Mammary epithelial cell (primary cell): ENCODE measurements at places on chromosomes 11 and 22. TPM values are rescaled to one million over a fixed set of nuclear protein-coding genes. Genes with fewer than 3 reads are reported as not detected.

- no peak for DNase-seq
These were observed 4.6 kb downstream of the BID start for GRCh38 chr22:17769716-17770082.

DNA sequence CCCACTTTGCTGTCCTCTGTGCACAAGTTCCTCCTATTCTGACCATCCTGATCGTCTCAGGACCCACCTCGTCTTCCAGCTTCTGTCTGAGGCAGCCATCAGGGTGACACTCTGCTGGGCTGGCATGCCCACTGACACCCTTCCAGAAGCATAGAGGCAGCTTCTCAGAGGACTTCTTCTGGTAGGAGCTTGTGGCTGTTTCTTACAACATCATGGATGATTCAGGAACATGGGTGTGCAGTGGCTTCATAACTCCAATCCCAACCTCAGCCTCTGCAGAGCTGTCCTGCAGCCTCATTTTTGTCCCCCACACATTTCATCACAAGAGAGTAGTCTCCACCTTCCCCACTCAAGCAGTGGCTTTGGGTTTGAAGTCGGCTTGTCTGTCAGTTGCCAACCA lies 20.9 kb upstream of the CTR9 start:
- DNase-seq, result no peak

DNA sequence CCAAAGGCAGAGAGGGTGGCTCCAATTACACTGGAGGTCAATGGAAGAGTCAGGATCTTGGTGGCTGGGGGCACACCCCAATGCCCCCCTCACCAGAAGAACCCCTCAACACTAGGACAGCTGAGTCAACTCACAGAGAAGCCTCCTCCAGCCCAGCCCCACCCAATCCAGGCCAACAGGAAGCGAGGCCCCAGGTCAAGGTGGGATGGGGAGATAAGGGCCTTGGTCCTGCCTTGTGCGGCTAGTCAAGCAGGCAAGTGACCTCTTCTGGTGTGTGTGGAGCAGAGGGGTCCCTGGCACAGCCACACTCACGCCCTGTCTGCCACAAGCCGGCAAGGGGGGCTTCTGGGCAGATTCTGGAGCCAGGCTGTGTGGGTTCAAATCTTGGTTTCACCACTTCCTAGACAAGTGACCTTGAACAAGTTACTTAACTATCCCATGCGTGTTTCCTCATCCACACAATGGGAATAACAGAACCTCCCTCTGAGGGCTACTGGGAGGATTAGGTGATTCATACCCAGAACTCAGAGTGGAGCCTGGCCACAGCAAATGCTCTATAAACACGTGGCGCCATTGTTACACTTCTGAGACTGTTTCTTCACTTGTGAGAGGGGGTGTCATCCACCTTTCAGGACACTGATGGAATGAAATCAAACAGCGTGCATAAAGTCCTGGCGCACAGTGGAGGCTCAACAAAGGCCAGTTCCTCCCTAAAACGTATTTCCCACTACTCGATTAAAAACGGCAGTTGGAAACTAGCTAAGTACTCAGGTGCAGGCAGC lies 3.2 kb downstream of the TTLL12 start:
- peak; percentile 21 for DNase-seq

- DNase-seq, result no peak
These were observed 29.8 kb downstream of the ABTB2 start for GRCh38 chr11:34327804-34328631.

DNA sequence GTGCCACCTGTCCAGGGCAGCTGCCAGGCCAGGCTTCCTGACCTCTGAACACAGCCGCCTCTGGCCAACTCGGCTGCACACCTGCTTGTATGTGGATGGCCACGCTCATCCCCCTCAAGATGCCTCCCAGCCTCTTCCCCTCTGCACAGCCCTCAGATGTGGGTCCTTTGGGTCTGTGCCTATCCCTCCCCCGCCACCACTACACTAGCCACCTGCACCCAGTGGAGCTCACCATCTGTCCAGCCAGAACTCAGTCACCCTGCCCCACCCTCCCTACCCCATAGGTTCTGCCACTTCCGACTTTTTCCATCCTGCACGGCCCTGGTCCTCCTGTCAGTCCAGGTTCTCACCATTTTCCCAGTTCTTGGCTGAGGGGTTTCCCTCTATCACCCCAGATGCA lies 44.6 kb downstream of the PHF21B start:
- DNase-seq, result no peak

GRCh38 chr22:47123006-47123826 lies 360.8 kb downstream of the TBC1D22A start:
- DNase-seq, result peak; percentile 26

GRCh38 chr11:96219981-96220623 lies 122.9 kb downstream of the MAML2 start:
- DNase-seq, result no peak

DNA sequence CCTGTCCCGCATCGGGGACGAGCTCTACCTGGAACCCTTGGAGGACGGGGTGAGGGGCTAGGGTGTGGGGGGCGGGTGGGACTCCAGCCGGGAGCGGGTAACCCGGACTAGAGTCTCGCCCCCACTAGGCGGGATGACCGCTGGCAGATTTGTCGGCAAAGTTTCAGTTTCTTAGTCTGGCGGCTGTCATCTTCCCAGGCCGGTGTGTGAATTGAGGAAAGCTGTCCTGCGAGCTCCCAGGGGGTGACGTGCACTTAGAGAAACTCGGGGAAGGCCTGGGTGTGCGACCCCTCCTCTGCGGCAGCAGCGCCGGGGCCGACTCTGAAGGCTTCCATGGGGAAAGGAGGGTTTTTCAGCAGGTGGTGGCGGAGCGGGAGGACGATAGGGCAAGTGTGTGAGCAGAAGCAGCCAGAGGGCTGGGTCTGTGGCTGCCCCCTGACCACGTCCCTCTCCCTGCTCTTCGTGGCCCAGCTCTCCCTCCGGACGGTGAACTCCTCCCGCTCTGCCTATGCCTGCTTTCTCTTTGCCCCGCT lies 463 bp downstream of the RAD9A start:
- DNase-seq, result no peak

DNA sequence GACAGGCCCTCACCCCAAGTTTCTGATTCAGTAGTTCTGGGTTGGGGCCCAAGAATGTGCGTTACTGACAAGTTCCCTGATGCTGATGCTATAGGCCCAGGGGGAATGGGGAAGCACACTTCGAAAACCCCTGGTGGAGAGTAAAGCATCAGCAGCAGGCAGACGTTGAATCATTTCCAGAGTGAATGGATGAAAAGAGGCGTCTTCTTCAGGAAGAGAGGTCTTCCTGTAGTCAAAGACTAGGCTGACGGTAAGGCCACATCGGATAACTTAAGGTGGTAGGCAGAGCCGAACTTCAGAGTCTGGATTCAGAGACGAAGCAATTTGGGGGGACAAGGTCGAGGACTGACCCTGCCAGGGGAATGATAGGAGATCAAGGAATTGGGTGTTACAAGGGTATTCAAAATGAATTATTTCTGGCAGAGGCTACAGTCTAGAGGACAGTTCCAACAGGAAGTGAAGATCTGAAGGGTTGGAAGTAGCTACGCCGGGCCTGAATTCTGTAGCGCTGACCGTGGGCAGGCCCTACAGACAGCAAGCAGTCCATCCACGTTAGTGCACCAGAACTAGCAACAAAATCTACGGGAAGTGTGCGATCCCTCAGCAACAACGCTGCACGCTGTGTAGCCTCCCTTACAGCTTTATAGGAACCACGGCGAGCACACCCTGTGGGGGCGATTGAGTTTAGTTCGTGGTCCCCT lies 862 bp upstream of the CENATAC start:
- peak; percentile 16 for DNase-seq

GRCh38 chr22:30884211-30885000 lies 84.2 kb downstream of the MORC2 start:
- no peak for DNase-seq

GRCh38 chr11:123392431-123392830 lies 37.6 kb upstream of the GRAMD1B start:
- no peak for DNase-seq

DNA sequence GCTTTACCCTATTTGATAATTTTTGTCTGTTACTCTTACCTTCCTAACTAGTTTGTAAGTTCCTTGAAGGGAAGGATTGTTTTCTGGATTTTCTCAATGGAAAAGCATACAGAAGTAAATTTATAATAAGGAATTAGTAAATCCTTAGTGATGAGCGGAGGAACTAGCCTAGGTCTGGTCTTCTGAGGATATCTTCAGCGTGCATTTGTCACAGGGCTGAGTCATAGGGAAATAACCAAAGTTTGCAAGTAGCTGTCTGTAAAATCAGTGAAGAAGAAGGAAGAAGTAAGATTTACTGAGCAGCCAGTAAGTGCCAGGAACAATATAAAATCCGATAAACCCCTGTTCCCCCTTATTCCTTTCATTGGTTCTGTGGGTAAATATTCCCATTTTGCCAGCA lies 162.7 kb upstream of the SORL1-AS1 start:
- peak; percentile 24 for DNase-seq

- no peak for DNase-seq
These were observed 35.8 kb downstream of the NCAM1 start for GRCh38 chr11:112996994-112997393.

GRCh38 chr11:112459001-112459400 lies 198.3 kb upstream of the PLET1 start:
- DNase-seq, result no peak

DNA sequence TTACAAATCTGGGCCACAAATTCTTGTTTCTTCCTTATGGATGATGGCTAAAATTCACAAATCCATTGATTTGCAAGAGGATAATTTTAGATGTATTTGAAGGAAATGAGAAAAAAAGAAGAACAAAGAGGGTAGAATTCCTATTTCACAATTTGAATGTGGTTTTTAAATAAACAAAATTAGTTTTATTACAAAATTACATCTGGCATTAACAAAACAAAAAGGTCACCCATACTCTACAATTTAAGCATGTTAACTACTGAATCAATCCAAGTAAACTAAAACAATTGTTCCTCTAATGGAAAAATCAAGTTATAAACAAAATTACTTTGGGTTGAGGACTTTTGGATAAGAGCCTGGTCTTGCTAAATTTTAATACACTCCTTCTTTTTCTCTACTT lies 242.0 kb downstream of the METTL15 start:
- no peak for DNase-seq

GRCh38 chr11:62705413-62705812 lies 1.8 kb downstream of the BSCL2 start:
- DNase-seq, result peak; percentile 37

DNA sequence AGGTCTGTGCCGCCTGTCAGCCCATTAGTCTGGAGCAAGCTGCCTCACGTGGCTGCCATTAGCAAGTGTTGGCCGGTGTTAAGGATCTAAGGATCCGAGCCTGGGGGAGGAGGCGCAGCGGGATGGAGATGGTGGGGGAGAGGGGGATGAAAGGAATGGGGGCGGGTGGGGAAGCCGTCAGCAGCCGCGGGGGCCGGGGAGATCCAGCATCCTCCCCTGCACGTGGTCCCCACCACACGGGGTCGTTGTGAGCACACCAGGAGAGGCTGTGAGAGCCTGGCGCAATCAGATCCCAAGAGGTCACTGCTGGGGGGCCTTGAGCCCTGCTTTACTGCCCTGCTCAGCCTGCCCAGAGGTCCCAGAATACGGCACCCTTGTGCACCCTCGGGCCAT lies 7.3 kb downstream of the CABP7 start:
- no peak for DNase-seq

DNA sequence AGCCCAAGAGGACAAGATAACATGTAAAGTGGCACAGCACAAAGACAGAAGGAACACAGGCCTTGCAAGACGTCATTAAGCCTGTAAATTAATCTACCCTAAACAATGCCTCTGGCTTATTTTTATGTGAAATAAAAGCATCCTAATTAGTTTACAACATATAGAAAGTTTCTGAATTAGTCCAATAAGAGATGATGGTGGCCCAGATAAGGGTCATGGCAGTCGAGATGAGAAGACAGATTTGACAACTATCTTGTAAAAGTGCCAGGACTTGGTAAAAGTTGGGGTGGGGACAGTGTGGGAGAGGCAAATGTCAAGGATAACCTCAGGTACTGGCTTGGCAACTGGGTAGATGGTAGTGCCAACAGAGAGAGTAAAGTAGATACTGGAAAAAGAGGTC lies 13.6 kb downstream of the XRRA1 start:
- no peak for DNase-seq

DNA sequence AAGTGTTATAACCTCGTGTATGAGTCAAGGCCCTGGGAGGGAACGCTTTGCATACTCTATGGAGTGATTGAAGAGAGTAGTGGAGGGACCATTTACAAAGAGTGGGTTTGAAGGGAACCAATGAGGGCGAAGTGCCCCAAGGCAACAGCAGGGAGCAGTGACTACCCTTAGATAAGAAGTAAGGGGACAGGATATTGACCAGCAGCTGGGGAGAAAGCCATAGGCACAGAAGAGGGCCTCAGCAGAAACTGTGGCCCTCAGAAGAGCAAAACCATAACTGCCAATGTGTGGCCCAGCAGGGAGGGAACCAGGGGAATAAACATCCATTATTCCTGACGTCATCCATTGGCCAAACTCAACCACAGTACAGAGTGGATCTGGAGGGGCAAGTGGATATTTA lies 24.7 kb downstream of the PARVA start:
- DNase-seq, result no peak

- DNase-seq, result no peak
These were observed 10.4 kb downstream of the P2RY2 start for GRCh38 chr11:73228268-73229134.

DNA sequence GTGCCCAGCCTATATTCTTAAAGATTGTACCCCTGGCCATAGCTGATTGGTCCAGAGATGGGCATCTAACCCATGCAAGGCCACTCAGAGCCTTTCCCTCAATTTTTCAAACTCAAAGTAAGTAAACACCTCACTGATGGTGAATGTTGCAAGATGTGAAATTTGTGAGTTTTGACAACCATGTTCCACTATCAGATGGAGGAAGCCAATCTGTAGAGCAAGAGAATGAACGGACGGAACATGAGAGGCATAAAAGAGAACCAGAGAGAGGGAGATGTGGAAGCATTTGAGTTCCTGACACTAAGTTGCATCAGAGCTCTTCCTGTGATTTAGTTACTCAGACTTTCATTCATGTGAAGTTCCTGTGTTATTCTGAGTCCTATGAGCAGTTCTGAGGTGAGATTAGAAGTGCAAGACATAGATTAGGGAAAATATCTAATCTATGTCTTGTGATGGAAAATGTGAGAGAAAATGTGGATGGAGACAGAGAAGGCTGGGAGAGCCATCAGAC lies 73.3 kb downstream of the PRSS23 start:
- DNase-seq, result no peak

GRCh38 chr11:114511538-114511937 lies 48.1 kb downstream of the NXPE1 start:
- no peak for DNase-seq

- DNase-seq, result no peak
These were observed 27.6 kb upstream of the TOLLIP start for GRCh38 chr11:1336836-1337646.

GRCh38 chr22:36282328-36282831 lies 29.4 kb downstream of the APOL1 start:
- DNase-seq, result no peak

GRCh38 chr11:44865866-44866272 lies 84.8 kb downstream of the TP53I11 start:
- no peak for DNase-seq

GRCh38 chr22:37741312-37741795 lies 44.5 kb downstream of the TRIOBP start:
- DNase-seq, result peak; percentile 79

HOATZ gene
- polyA plus RNA-seq, result not detected

ARHGAP8 gene
- polyA plus RNA-seq, result 28.0 TPM

COA4 gene
- 118 TPM for polyA plus RNA-seq

FAM180B gene
- not detected for polyA plus RNA-seq

TIRAP gene
- 6.0 TPM for polyA plus RNA-seq

PRR14L gene
- polyA plus RNA-seq, result 11.7 TPM

HYLS1 gene
- polyA plus RNA-seq, result 6.5 TPM

CCDC90B gene
- polyA plus RNA-seq, result 30.1 TPM

DNAJB7 gene
- polyA plus RNA-seq, result not detected

TMPRSS6 gene
- polyA plus RNA-seq, result not detected

C11orf42 gene
- not detected for polyA plus RNA-seq

NLRX1 gene
- polyA plus RNA-seq, result 10.5 TPM

TPH1 gene
- polyA plus RNA-seq, result 0.26 TPM

UPK3A gene
- not detected for polyA plus RNA-seq
